ENCODE measurements at places on chromosomes 11 and 22.

- DNase-seq = no peak
Observed at GRCh38 chr11:102669664-102670063, 35.9 kb downstream of the MMP27 start.

GRCh38 chr11:92225125-92225567, 528 bp downstream of the FAT3 start:
- DNase-seq = no peak

- DNase-seq = no peak
Observed at GRCh38 chr11:36478700-36479329, 31.3 kb downstream of the TRAF6 start.

- DNase-seq = no peak
Observed at GRCh38 chr22:42688241-42689211, 32.1 kb downstream of the A4GALT start.

- DNase-seq = no peak
Observed at GRCh38 chr11:115736146-115736545, 231.9 kb upstream of the CADM1 start.

GRCh38 chr11:46361283-46362155, 14.3 kb downstream of the DGKZ start:
- peak; percentile 46 for DNase-seq

DNA sequence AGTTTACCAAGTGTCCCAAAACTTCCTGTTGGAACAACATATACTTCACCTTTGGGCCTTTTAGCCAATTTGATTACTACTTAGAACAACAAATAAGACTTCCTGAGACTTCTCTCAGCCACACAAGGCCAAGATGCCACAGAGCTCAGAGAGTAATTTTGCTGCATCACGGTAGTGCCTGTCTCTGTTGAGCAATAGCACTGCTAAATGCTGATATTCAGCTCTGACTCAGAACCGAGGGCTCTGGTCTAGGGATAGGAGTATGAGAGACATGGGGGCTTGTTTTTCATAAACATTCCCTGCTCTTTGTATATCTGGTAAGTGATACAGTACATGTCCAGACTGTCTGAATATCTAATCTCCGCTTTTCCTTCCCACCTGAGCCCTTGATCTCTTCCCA, 260.4 kb upstream of the ARHGAP20 start:
- DNase-seq = no peak

- no peak for DNase-seq
Observed at GRCh38 chr11:107834995-107835394, 23.6 kb downstream of the SLC35F2 start.

DNA sequence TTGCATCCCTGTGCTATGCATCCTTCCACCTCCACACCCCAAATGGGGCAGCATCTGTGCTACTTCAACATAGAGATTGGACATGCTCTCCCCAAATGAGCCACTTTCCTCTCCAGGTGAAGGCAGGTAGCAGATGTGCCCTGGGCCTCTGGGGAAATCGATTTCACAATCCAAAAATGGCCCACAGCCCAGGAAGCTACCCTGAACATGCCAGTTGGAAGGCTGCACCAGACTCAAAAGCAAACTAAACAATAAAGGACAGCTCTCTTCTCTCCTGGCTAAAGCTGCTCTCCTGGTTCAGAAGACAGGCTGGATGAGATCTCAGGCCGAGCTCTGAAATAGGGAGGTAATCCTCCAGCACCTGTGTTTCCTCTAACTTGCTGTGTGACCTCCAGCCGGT, 19.7 kb downstream of the ISX start:
- DNase-seq = no peak

GRCh38 chr11:72863916-72864315, 49.7 kb downstream of the ATG16L2 start:
- no peak for DNase-seq

DNA sequence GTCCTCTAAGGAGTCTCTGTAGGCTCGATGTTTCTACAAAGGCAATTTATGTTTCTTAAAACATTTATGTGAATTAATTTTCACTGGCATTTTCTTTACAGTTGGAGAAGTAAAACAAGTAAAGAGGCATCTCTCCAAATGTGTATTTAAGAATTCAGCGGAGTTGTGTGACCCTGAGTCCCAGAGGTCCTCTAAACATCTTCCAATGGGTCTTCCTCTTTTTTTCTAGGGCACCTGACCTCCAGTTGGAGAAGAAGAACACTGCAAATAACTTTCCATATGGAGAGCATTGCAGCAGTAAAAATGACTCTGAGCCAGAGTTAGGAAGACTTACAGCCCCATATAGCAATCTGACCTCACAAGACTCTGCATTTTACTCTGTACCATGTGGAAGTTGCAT, 480.5 kb upstream of the RAG2 start:
- DNase-seq = no peak

GRCh38 chr11:28702450-28702790, 594.2 kb downstream of the METTL15 start:
- no peak for DNase-seq

DNA sequence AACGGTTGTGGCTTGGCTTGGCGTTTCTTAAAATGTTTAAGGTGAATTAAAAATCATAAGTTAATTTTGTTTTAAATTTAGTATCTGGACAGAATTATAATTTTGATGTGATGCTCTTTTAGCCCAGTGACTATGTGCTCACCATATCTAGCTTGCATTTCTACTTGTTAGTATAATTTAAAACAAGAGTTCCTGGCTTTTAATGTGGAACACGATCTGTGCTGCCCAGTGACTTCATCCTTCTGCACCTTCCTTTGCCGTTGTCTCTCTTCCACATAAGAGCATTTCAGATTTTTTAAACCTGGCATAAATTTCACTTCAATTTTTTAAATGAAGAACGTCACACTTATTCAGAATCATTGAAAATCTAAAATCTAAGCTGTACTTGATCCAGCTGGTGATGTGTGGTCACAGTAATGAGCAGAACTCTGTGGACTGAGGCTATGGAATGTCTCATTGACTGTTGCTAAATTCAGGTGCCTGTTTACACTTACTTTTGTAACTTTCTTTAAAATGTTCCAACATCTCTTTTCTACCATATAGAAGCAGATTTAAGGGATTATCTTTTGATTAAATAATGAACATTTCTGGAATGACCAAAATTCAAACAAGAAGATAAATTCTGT, 75.4 kb upstream of the ADSL start:
- DNase-seq = no peak

Data from activated CD4-positive, CD25-positive, alpha-beta regulatory T cell (primary cell).